ENCODE measurements at places on chromosomes 5 and 9.
A peak's percentile ranks its signal among the peaks of the same experiment; 100 is the strongest.

DNA sequence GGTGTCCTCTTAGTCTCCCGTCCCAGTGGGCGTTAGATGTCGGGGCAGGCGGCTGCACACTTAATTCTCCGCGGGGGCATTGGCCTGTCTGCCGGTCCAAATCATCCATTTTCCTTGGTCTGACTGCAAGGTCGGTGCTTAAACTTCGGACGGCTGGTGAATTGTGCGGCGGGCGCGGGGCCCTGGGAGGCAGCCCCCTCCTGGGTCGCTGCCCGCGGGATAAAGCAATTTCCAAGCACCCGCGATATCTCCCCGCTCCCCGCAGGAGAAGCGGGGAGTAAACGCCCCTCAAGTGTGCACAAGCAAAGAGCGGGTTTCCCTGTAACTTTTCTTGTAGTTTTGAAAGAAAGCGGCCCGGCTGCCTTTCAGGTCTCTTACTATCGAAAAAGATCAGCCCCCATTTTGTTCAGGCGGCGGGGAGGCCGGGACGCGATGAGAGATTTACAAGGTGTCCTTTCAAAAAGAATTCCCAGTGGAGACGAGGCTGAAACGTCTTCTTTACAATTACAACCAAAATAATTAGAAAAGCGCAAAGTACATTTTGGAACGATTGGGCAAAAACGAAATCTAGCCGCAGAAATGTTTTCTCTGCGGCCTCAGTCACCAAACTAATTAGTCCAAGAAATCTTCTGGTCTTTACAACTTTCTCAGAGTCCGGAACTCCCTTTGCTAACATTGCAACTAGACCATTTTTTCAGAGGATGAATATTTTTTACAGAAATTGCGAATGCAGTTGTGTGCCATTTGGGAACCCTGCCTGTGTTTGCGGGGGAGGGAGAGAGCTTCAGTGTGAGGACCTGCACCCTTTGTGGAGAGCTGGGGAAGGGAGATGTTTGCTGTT lies 1.8 kb downstream of the IRX1 start:
- peak; percentile 48 for DNase-seq

DNA sequence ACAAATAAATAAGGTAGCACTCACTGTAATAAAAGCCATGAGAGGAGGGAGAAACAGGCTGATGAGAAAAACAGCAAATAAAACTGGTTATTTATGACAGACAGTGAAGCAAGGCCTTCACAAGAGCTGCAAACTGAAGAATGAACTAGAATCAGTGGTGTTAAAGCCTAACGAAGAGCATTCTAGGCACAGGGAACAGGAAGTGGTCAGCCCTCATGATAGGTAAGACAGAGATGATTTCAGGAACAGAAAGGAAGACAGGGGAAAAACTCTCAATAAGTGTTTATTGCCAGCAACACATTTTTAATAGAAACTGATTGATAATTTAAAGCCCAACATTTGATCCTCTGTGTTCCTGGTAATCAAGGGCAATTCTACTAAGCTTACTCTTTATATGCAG lies 124.5 kb downstream of the EDIL3 start:
- DNase-seq = no peak

- DNase-seq = no peak
Observed at GRCh38 chr9:87531370-87532295, 34.0 kb downstream of the DAPK1 start.

- DNase-seq = peak; percentile 53
Observed at GRCh38 chr9:14271093-14271673, 42.8 kb downstream of the NFIB start.

DNA sequence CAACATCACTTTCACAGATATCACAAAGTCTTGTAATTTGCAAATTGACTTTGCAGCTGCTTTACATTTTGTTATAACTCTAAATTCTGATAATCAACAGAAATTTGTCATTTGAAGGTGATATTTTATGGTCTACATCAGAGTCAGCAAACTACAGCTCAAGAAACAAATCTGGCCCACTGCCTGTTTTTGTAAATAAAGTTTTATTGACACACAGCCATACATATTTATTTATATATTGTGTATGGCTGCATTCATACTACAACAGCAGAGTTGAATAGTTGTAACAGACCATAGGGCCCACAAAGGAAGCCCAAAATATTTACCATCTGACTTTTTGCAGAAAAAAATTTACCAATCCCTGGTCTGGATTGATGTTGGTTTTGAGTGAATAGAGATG lies 87.0 kb upstream of the GRIA1 start:
- no peak for DNase-seq

DNA sequence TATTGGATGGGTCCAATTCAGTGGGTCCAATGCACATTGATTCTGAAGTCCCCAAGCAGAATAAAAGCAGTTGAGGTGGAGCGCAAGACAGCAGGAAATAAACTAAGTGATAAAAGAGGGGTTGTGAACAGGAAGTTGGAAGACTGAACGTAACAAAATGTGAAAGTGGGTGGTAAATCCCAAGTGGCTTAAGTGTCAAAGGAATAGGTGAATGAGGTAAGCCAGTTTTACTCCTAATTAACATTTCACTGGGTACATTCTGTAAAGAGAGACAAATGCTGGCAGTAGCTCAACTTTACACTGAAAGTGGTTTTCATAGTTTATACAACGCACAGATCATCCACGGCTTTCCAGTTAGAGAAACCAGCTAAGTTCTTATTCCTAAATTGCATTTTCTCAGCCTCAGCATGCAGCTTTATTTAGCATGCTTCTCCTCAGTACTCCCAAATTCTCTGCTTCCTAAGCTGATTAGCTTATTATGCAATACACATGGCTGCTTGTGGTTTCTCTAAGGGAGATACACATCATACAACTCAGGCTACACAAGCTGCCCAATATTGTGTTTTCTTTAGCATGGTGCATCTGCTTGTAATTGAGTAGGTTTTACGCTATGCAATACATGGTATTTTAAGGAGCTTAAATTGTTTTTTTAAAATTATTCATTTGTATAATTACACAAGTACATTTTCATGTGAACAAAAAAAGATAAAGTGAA lies 34.2 kb upstream of the HSD17B4 start:
- peak; percentile 71 for DNase-seq

- DNase-seq = no peak
Observed at GRCh38 chr5:148202531-148203203, at the start of gene SPINK6. Gene SPINK6 (plus strand): TSS chr5:148203042. CDS start chr5:148203097, 55 bp downstream.
